ENCODE measurements at places on chromosomes 6 and 20.

DNA sequence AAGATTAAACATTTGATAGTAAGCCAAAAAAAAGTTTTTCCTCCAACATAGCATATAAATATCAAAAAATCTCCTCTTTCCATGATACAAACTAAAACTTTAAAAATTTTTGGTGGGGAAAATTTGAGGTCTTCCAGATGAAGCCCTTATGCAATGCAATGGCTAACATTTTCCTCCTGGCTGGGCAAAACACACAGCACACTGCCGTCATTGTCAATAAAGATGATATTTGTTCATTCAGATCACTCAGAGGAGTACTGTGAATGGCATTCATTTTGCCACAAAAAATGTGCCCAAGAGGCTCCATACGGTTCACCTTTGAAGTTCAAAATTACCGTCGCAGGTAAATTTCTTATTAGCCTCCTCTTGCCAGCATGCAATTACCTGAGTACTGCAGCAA lies 33.9 kb upstream of the FBXO9 start:
- DNase-seq: no peak

GRCh38 chr6:33668914-33669313 lies 42.6 kb downstream of the UQCC2 start:
- no peak for DNase-seq

- no peak for DNase-seq
Measured at GRCh38 chr6:36692861-36693702, 4.5 kb upstream of the RAB44 start.

GRCh38 chr6:2875359-2876191 lies 27.5 kb downstream of the SERPINB9 start:
- DNase-seq: no peak

DNA sequence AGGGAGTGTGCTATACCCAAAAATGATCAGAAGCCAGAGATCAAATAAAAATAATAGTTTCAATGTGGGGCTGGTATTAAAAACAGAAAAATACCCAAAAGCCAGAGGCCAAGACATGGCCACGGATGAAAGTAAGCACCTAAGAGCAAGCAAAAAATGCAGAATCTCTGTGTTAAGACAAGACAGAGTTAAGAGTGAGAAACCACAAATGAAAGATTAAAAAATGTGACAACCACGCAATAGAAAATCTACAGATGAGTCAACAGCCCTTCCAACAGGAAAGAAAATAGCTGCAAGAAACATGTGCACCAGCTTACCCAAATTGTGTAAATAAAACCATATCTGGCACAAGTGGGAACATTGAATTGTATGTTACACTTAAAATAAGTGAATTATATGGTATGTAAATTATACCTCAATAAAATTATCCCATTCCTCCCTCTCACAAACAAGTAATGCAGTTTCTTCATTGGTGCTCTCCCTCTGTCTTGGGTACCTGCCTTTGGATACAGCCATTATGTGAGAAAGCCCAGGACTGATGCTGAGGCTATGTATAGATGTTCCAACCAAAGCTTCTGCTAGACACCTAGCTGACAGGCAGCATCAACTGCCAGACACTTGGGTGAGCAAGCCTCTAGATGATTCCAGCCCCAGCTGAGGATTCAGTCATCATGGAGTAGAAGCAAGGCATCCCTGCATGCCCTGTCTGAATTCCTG lies 55.3 kb upstream of the UFL1 start:
- DNase-seq: no peak

- no peak for DNase-seq
Measured at GRCh38 chr6:55543633-55544309, 35.2 kb downstream of the HMGCLL1 start.

GRCh38 chr6:142839686-142840040 lies 105.3 kb downstream of the HIVEP2 start:
- DNase-seq: no peak

DNA sequence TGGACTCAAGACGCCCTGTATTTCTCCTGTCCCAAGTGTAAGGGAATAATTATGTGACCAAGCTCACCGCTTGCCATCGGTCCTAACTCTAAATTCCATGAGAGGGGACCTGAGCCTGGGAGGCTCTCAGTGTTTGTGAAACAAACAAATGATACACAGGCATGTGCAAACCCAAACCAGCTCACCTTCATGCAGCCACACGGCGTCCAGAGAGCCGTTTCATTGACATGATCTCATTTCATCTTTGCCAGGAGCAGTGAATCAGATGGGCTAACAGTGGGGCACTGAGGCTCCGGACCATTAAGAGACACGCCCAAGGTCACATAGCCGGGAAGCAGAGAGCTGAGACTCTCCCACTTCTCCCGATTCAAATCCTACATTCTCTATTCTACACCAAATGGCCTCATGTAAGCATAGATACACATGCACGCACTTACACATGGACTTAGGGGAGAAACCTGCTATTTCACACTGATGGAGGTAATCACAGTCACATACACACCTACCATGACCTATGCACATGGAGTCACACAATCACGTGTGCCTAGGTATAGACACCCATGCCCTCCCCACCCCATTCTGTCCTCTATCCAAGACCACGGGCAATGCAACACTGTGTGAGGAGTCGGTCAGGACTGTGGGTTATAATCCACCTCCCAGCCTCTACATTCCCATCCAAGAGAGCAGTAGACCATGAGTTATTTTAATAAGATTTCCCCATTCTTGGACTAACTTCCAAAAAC lies 1.1 kb downstream of the BNIP5 start:
- DNase-seq: no peak

DNA sequence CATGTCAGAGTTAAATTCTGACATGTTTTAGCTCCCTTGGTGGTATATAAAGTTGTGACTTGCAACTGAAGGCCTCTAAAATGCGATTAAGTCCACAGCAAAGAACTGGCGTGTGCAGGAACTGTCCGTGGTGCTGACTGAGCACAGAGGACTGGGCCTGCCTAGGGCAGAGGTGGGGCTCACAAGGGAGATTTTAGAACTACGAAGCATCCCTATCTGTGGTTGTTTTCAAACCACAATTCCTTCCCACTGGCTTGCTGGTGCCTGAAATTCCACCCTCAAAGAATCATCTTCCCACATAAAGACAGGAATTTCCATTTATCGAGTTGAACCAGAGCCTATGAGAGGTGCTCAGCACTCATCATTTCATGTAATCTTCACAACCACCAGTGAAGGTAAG lies 30.1 kb downstream of the RIMS4 start:
- DNase-seq: no peak

DNA sequence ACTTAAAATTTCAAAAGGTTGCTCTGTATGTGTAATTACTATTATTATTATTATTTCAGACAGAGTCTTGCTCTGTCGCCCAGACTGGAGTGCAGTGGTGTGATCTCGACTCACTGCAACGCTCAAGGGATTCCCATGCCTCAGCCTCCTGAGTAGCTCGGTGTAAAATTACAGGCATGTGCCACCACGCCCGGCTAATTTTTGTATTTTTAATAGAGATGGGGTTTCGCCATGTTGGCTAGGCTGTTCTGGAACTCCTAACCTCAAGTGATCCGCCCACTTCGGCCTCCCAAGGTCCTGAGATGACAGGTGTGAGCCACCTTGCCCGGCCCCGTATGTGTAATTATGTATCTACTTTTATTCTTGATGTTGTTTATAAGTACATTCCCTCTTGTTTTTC lies 65.3 kb upstream of the ZNF217 start:
- DNase-seq: no peak

DNA sequence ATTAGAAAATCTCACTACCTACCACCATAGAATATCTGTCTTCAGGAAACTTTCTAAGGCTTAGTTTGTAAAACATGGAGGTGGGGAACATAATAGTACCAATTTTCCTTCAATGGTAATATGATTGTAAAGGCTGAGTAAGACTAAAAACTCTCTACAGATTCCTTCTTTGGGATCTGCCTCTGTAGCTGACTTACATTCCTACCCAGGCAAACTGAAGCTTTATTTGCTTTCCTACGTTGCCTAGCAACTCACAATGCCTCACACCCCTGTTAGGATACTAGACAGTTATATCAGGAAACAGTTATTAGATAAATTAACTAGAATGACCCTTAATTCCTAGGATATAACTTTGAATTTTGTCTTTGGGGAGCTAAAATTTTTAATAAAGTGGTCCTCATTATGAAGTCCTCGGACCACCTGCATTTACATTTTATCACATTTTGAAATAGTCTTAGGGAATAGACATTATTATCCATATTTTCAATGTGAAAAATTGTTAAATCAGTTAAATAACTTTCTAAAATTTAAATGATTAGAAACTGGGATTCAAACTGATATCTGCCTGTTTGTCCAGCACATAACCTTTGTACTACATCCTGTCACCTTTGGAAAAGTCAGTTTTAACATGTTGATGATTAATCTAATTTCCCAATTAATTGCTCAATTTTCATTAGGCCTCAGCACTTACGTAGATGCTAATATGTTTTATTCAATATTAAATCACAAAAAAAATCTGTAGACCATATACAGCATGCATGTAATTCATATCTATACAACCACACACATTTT lies 591.4 kb downstream of the RNF144B start:
- DNase-seq: no peak

- DNase-seq: no peak
Measured at GRCh38 chr20:21518292-21518991, 4.6 kb upstream of the NKX2-2 start.

- DNase-seq: no peak
Measured at GRCh38 chr6:78502386-78502887, 364.9 kb upstream of the IRAK1BP1 start.

GRCh38 chr6:97150932-97151331 lies 132.1 kb downstream of the MMS22L start:
- no peak for DNase-seq

DNA sequence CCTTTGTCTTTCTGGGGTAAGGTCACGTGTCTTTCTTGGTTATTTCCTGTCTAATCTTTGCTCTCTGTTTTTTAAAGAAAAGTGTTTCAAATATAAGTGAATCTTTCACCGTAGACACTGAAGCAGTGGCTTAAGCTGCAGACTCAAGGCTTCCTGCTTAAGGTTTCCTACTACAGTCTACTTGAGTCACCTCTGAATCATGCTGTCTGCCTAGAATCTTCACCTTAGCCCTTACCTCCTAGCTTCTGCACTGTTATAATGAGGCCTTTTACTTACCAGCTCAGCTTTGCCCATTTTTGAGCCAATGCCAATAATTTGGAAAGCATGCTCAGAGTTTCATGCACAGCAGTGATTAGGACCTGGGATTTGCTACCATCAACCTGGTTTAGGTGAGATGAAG lies 30.6 kb downstream of the ADGRF4 start:
- no peak for DNase-seq

- DNase-seq: no peak
Measured at GRCh38 chr20:58905236-58905635, 52.7 kb downstream of the GNAS start.

DNA sequence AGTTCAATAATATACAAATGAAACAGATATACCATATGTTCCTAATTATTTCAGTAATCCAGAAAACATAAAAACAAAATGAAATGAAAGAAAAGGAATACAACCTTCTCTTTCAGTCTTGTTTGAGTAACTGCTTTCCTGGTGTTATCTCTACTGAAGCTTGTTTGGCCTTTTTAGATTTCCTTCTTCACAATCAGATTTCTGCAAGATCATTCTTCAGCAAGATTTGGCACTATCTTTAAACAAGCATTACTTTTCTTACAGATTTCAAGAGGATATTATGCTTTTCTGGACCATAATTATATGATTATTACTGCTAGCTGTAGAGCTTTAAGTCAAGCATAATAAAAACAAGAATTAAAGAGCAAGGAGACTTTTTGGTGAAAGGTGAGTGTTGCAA lies 120.2 kb downstream of the MYB start:
- no peak for DNase-seq

- DNase-seq: no peak
Measured at GRCh38 chr6:154649721-154650120, 83.5 kb upstream of the SCAF8 start.

DNA sequence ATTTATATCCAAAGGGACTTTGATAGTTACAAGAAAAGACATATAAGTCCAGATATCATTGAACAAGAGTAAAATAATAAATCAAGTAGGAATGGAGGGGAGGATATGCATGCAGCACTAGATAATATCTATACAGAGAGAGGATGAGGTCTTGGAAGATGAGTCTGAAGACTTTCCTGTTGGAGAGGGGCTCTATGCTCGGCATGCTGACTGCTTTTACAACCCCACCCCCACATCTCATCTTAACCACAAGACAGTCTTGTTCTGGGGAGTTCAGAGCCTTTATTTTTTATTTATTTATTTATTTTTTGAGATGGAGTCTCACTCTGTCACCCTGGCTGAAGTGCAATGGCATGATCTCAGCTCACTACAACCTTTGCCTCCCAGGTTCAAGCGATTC lies 48.4 kb upstream of the IER3 start:
- no peak for DNase-seq

- DNase-seq: no peak
Measured at GRCh38 chr6:125509477-125509876, 207.7 kb upstream of the HDDC2 start.

DNA sequence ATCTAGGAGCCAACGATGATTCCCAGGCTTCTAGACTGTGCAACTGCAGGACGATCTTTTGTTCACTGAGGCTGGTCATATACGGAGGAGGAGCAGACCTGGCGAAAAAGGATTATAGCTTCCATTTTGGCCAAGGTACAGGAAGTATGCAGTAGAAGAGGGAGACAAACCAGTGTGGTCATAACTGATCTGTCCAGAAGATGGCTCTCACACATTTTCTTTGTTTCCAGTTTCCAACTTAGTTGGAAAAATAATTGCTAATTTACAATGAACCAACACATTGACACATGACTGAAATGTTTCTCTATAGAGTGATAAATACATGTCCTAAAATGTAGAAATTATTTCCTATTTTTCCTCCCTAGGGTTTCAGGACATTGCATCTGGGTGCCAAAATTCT lies 364.1 kb upstream of the BTBD3 start:
- DNase-seq: no peak

GRCh38 chr6:167129562-167129961 lies 6.7 kb downstream of the CCR6 start:
- no peak for DNase-seq
